ENCODE measurements at places on chromosomes 1 and 21.
A peak's percentile ranks its signal among the peaks of the same experiment; 100 is the strongest.

GRCh38 chr1:91876040-91876470 lies 9.9 kb downstream of the TGFBR3 start:
- DNase-seq: no peak

- no peak for DNase-seq
Observed at GRCh38 chr1:92832537-92833114, 786 bp downstream of the RPL5 start.

DNA sequence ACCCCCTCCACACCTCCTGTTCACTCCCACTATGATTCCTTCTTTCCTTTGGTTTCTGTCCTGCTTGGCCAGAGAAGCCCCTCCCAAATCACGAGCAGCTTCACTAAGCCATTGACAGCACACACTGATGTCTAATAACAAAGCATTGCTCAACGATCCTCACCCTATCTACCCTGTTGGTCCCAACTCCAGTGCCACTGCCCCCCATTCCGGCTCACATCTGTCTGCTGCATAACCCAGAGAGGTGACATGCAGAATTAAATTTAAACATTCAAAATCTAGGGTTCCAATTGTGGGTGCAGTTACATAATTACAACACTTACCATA lies 236.9 kb downstream of the TTLL7 start:
- no peak for DNase-seq

GRCh38 chr1:24413350-24414163 lies at the start of gene STPG1:
Gene STPG1 (minus strand): TSS chr1:24413782. CDS start chr1:24401388, 12,394 bp downstream.
- peak; percentile 72 for DNase-seq

DNA sequence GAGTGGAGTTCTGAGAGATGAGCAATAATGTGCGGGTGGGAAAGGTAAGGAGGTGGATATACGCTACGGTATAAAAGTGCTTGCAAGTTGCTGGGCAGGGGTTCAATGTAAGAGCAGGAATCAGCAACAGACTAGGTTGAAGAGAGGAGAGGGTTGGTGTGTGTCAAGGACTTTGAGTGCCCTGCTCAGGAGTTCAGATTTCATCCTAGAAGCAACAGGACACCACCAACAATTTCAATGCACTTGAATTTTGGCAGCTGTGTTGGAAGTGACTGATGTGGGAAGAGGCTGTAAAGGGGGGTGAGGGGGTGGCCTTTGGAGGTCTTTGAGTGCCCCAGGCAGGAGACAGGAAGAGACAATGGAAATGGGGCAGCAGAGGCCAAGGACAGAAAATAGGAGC lies 57.3 kb downstream of the RHOU start:
- no peak for DNase-seq

GRCh38 chr1:155326020-155326526 lies 5.4 kb downstream of the RUSC1 start:
- DNase-seq: no peak

GRCh38 chr1:2465371-2466269 lies 10.5 kb upstream of the PLCH2 start:
- DNase-seq: no peak

DNA sequence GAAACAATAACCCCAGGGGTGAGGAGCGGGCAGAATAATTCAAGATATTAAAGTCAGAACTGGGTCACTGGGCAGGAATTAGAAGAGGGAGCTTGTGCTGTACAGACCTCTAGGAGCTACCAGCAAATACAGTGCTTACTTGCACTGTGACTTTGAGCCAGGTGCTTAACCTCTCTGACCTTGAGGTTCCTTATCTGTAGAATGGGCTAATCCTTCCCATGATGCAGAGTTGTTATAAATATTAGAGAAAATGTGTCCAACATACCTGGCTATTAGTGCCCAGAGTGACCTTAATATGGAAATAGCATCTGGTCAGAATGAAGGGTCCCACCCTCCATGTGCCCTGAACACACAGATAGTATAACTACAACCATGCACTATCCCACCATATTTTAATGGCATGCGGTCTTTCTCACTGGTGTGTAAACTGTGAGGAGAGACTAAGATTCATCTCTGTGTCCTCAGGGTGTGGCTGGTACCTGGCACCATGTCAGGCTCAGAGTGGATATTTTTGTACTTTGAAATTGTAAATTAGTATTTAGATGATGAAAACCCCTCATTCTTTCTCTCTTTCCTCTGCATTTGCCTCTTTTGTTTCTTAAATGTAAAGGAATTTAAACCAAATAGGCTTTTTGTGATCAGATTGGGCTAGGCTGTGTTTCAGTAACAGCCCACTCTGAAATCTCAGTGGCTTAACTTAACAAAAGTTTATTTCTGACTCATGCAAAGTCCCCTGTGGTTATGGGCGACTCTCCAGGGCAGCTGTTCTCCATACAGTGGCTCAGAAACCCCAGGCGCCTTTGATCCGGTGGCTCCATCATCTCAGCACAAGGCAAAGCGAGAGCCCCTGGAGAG lies 60.0 kb upstream of the ROR1 start:
- DNase-seq: no peak

GRCh38 chr1:6248932-6249738 lies 5.2 kb downstream of the HES3 start:
- no peak for DNase-seq

GRCh38 chr1:200916152-200916551 lies 21.5 kb downstream of the INAVA start:
- DNase-seq: no peak

DNA sequence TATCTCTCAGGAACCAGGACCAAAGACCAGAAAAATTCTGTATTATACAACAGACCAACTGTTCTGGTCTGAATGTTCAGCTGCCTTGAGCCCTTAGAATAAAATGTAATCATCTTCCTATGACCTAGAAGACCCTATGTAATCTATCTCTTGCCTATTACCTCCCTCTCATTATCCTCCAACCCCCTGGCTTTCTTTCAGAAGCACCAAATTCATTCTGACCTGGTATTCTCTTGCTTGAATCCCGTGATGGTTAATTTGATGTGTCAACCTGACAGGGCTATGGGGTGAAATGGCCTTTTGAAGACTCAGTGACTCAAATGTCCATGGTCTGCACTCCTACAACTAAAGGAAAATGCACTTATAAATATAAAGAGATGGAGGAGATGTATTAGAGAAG lies 21.8 kb upstream of the FBXO28 start:
- no peak for DNase-seq
